KBM-7 (cell line): ENCODE measurements at places on chromosomes 16 and 17.

GRCh38 chr16:87586201-87586782 is 16.0 kb upstream of the JPH3 start:
- DNase-seq = no peak

DNA sequence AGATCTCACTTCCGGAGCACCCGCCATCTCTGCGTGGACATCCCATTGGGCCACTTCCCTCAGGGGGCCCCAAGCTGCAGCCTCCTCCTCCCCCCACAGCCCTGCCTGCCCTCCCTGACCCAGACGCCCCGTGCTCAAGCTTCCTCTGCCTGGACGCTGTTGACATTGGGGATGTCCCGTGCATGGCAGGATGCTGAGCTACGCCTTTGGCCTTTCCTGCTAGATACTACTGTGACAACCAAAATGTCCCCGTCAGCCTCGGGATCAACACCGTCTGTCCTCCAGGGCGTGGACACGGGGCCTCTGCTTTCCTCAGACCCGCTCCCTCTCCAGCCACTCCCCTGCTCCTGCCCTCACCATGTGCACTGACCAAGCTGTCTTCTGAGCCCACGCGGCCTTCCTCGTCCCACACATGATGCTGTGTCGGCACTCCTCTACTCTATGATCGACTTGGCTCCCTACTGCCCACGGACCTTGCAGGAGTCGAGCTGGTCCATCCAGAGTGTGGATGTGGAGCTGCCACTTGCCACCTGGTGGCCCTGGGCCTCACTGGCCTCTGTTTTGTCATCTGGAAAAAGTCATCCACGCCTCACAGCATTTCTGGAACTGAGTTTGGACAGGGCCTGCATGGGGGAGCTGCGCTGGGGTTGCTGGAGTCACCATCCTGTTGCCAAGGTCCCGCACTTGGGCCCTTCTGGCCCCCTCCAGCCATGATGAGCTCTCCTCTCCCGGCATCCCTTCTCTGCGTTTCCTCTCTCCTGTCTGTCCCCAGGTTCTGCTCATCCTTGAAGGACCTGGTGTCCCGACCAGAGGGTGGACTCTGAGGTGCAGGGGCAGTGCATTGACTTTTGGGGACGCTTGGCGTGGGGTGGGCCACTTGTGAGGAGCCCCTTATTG is 221.7 kb upstream of the CIBAR2 start:
- DNase-seq = no peak

DNA sequence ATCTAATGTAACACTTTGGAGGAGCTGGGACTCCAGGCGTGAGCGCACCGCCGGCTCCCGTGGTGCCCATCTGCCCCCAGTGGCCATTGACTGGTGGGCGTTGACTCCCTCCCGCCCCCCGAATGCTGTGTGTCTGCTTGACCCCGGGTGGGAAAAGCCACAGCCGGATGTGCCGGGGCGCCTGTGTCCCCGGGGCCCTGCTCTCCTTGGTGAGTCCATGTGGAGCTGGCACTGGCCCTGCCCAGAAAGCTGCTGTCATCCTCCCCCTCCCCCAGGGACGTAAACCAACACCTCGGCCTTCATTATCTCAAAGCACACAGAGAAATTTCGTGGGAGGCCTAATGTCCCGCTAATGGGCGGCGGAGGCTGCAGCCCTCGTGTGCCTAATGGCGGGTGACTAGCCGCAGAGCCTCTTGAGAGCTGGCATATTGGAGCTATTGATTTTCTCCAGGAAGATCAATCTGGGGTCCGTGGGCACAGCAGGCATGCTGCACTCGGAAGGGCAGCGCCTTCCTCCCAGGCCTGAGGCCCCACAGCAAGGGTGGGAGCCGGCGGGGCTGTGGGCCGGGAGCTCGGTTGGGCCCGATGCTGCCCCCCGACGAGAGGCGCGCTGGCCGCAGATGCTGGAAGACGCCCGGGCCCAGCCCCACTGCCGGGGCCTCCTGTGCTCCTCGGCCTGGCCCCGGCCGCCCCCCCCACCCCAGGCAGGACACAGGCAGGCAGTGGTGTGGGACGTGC is 4.0 kb upstream of the PERCC1 start:
- no peak for DNase-seq

GRCh38 chr17:3026856-3027751 is 36.3 kb downstream of the OR1D5 start:
- no peak for DNase-seq

- DNase-seq = peak; percentile 77
Observed at GRCh38 chr17:32350666-32351418, 885 bp downstream of the ZNF207 start.

DNA sequence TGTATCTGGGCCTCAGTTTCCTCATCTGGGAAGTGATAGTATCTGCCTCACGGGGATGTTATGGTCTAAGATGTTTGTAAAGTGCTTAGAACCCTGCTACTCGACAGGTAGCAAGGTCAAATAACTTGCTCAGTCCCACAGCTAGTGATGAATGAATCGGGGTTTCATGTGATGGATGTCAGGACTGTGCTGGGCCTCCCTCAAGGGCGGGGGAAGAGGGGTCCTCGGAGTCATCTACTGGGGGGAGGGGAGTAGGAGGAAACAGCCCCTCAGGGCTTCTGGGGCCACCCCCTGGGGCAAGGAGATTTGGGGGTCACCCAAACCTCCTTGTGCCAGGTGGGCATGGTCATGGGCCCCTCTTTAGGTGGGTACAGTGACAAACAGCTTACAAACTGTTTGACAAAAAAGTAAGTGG is 732 bp downstream of the PNPO start:
- DNase-seq = no peak

DNA sequence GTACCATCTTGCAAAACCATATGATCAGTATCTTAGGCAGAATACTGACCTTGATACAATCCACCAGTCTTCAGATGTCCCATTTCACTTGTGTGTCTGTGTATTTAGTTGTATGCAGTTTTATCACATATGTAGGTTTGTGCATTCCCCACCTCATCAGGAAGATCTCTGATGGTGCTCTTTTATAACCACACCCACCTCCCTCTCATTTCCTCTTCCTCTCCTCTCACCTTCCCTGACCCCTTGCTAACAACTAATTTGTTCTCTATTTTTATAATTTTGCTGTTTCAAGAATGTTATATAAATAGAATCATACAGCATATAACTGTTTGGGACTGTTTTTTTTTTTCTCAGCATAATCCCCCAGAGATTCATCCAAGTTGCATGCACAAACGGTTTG is 52.0 kb upstream of the ACSM2B start:
- DNase-seq = no peak

GRCh38 chr16:5885521-5885920 is 787.9 kb upstream of the EEF2KMT start:
- DNase-seq = no peak

GRCh38 chr16:50802961-50803360 is 61.1 kb downstream of the CYLD start:
- peak; percentile 10 for DNase-seq

GRCh38 chr17:29141514-29141876 is 38.7 kb downstream of the MYO18A start:
- DNase-seq = no peak

- DNase-seq = no peak
Observed at GRCh38 chr16:20147091-20147490, 73.4 kb upstream of the GPR139 start.

DNA sequence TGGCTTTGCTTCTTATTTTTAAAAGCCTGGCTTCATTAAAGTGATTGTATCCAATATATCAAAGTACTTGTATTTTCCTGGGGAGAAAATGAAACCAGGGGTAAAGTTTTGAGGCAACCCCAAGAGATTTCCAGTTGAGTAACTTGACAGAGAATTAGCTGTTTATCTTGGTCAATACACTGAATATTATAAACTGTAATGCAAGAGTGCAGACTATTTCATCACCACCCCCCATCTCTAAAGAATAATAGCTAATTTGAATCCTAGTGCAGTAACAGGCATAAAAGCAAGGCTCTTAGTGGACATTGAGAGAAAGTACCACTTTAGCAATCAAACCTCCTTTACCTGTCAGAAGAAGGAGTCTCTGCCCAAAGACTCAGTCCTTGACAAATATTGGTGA is 27.0 kb downstream of the IRX6 start:
- DNase-seq = no peak

DNA sequence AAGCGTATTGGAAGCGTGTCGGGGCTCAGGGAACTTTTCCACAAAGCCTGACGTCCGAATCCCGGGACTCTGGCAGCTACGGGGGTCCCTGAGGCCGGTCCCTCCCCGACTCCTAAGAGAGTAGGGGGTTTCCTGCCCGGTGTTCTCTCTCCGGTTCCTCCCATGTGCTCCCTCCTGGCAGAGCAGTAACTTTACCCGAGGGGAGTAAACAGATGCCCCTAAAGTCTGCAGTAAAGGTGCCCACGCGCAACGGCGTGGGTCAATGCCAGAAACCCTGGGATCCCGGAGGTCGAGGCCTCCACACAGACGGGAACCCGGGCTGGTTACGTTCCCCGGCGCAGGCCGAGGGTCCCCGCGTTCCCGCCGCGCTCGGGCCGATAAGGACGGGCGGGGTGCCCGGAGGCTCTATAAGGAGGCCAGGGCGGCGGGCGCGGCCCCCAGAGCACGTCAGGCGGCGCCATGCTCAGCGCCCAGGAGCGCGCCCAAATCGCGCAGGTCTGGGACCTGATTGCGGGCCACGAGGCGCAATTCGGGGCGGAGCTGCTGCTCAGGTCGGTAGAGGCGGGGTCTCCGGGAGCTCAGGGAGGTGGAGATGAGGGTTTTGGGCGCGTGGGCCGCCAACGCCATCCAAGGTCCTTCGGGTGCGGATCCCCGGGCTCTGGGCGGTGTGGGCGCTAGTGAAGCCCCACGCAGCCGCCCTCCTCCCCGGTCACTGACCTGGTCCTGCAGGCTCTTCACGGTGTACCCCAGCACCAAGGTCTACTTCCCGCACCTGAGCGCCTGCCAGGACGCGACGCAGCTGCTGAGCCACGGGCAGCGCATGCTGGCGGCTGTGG is at the start of gene HBM:
Gene HBM (plus strand): TSS at position 440 of the 836 bp plus-strand sequence. CDS start 20 bp downstream, at position 460.
- no peak for DNase-seq

GRCh38 chr17:81648707-81649085 is 7.6 kb downstream of the PDE6G start:
- no peak for DNase-seq

- DNase-seq = no peak
Observed at GRCh38 chr16:21242756-21243155, 9.3 kb downstream of the ANKS4B start.

DNA sequence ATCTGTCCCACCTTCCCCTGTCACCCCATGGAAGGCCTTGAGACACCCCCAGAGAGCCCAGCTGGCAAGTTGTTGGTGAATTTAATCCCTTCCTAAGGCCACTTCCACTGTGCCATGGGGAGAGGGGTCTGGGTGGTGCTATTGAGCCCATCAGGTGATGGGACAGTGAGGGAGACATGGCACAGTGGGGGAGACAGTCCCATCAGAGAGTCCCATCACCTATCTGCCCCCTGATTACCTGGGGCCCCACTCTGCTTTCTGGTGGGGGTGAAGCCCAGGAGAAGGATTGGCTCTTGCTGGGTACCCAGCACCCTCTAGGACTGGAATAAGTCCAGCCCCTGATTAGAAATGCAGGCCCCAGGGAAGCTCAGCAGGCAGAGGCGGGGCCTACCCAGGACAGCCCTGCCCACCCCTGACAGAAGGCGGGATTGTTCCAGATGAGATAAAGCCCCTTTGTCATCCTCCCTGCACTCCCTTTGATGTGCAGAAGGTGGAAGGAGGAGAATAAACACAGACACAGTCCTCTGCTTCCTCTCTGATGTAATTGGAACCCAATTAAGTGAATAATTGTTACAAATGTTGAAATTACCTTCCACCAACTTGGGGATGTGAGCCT is 18.9 kb downstream of the TMEM132E start:
- no peak for DNase-seq

DNA sequence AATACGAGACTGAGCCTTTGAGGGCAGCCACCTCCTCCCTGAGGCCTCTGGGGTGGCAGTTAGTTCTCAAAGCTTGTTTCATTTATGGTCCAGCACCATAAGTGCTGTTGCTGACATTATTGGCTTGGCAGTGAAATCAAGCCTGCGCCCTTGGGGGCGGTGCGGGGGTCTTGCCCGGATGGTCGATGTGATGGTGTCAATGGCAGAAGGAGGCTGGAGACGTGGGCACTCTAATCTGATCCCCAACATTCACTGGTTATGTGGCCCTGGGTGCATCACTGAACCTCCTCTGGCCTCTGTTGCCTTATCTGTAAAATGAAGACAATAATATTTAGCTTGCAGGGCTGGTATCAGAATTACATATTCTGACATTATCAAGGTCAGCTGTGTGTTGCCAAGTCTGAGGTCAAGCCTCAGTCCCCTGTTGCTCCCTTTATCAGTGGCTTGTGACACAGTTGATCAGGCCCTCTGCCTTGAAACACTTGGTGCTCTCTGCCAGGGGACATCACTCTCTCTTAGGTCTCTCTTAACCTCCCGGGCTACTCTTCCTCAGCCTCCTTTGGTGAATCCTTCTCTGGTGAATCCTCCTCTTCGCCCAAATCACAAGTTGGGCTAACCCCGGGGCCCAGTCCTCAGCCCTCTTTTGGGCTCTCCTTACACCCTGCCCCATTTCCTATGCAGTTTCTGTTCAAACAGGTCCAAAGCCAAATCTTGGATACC is 11.8 kb upstream of the TMEM220 start:
- no peak for DNase-seq

GRCh38 chr17:74430706-74431567 is 951 bp upstream of the GPRC5C start:
- DNase-seq = peak; percentile 90

GRCh38 chr16:72191551-72191950 is 19.6 kb upstream of the PMFBP1 start:
- DNase-seq = no peak

- DNase-seq = no peak
Observed at GRCh38 chr17:74516561-74517328, 14.5 kb downstream of the CD300LB start.

DNA sequence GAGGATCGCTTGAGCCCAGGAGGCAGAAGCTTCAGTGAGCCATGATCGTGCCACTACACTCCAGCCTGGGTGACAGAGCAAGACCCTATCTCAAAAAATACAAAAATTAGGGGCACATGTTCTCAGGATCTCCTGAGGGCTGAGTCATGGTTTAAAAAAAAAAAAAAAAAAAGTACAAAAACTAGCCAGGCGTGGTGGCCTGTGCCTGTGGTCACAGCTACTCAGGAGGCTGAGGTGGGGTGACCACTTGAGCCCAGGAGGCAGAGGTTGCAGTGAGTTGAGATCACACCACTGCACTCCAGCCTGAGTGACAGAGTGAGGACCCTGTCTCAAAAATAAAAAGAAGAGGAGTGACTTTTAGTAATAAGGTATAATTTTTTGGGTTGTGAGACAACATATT is 16.9 kb downstream of the BLMH start:
- DNase-seq = no peak

DNA sequence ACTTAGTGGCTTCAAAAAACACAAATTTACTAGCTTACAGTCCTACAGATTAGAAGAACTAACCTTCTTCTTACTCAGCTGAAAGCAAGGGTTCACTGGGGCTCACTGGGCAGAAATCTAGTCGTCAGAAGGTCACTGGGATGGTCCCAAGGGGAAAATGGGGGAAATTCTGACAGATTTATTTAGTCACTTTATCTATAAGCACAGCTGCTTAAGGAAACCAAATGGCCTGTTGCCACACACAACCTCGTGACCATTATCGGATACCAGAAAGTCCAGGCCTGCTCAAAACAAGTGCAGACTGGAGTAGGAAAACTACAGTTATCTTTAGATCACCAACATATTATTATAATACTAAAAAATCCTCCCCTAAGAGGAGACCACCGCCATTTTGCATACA is 374.6 kb upstream of the ASIC2 start:
- no peak for DNase-seq

- no peak for DNase-seq
Observed at GRCh38 chr17:72307836-72308235, 187.0 kb downstream of the SOX9 start.
